Psoas muscle (tissue), 8 donors: ENCODE measurements at places on chromosomes 4 and X. TPM values are rescaled to one million over a fixed set of nuclear protein-coding genes. Genes with fewer than 3 reads are reported as not detected.
A peak's percentile ranks its signal among the peaks of the same experiment; 100 is the strongest.

The MTMR8 gene
- 0.21 TPM for polyA plus RNA-seq

The TRIML2 gene
- not detected for polyA plus RNA-seq

The UBA1 gene
- 115 TPM for polyA plus RNA-seq

The ACSL1 gene
- polyA plus RNA-seq, result 1,333 TPM

The TMSB15B gene
- polyA plus RNA-seq, result 0.19 TPM

The RBM47 gene
- 0.31 TPM for polyA plus RNA-seq

The RBM46 gene
- not detected for polyA plus RNA-seq

The ENPEP gene
- 1.1 TPM for polyA plus RNA-seq

The AMBN gene
- polyA plus RNA-seq, result not detected

The LEF1 gene
- 0.10 TPM for polyA plus RNA-seq

The USP17L10 gene
- not detected for polyA plus RNA-seq

- no peak for DNase-seq
These were observed 1653.5 kb upstream of the AGA start for GRCh38 chr4:179095585-179096221.

DNA sequence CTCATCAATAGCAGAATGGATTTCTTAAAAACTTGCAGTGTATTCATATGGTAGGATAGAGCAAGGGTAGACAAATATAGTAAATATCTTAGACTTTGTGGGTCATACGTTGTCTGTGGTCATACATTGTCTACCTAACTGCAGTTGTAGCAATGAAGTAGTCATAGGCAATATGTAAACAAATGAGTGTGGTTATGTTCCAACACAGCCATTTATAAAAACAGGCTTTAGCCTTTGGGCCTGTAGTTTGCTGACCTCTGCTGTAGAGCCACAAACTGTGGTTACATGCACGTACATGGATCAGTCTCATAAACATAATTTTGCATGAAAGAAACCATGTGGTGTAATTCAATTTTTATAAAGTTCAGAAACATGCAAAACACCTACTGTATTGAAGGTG, 98.9 kb downstream of the LARP1B start:
- DNase-seq, result no peak

DNA sequence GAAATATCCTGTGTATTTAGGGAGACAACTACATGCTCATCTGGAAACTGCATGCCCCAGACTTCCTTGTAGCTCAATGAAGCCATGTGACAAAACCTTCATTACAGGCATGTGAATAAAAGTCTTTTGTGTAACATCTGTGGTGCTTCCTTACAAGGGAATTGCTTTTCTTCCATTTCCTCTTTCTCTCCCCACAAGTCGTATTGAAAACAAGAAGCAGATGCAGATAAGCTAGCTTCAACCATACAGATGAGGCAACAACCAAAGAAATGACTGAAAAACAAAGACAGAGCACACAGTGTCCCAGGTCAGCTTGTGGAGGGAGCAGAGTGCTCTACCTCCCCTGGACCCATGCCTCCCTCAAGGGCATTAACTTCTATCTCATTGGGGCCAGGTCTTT, 115.8 kb upstream of the INPP4B start:
- DNase-seq, result no peak

GRCh38 chr4:21593671-21594001, 354.9 kb downstream of the KCNIP4 start:
- no peak for DNase-seq

- no peak for DNase-seq
These were observed 67.8 kb downstream of the HOPX start for GRCh38 chr4:56613101-56613862.

GRCh38 chr4:48085821-48086589, 48.0 kb downstream of the TXK start:
- no peak for DNase-seq

DNA sequence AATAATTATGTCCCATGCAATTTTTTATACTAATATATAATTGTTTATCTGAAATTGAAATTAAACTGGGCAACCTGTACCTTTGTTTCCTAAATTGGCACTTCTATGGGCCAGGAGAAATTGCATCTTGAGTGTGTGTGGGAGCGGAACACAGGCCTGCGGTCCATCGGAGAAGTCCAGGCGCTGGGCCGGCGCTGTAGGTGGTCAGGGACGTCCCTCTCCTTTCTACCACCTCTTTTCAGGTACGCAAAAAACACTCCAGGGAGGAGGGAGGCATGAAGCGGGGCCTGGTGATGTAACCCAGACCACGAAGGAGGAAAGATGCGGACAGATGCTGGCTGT, 717 bp downstream of the MGAT4D start:
- no peak for DNase-seq

- no peak for DNase-seq
These were observed 10.6 kb downstream of the CLTRN start for GRCh38 chrX:15653961-15654360.

DNA sequence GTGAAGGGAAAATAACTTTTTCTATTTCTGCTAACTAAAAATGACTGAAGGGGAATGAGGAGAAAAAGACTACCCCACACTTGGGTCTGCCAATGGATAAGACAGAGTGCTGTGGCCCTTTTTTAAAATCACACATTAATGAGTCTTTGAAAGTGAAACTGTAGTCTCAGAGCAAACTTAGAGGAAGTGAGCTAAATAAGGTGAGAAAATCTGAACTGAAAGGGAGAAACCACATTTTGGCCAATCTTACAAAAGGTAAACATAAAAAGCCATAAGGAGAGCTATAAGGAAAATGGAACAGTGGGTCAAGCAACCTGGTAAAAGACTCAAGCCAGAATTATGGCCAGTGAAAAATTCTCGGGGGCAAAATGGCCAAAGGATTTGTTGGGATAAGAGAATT, 755.1 kb upstream of the IGFBP7 start:
- DNase-seq, result no peak

- DNase-seq, result no peak
These were observed 999.0 kb upstream of the ADGRL3 start for GRCh38 chr4:60201052-60201673.

DNA sequence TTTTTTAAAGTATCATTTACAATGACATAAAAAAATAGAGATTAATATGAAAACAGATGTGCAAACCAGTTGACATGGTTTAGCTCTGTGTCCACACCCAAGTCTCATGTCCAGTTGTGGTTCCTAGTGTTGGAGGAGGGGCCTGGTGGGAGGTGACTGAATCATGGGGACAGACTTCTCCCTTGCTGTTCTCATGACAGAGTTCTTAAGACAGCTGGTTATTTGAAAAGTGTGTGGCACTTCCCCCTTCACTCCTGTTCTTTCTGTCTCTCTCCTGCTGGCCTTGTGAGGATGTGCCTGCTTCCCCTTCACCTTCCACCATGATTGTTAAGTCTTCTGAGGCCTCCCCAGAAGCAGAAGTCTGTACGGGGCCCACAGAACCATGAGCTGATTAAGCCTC, 23.8 kb downstream of the CNOT6L start:
- DNase-seq, result no peak

DNA sequence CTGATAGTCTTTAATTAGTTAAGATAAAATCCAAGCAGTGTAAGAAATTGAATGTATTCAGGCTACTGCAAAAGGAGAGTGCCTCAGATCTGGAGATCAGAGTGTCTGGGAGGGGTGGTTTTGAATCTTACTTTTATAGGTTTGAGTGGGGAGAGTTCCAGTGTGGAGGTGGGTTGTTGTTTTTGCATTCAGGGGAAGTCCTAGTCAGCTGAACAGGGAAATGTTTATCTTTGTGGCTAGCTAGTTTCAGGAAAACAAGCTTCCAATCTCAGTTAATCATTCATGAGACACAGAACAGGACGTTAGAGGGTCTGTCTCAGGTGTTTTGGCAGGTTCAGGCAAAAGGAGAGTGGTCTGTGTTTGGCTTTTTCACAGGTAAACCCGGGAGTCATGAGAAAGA, 26.0 kb downstream of the ZNF81 start:
- DNase-seq, result no peak

GRCh38 chr4:2688281-2688680, 67.9 kb downstream of the TNIP2 start:
- no peak for DNase-seq

- DNase-seq, result no peak
These were observed 7.4 kb downstream of the BDH2 start for GRCh38 chr4:103092245-103092644.

GRCh38 chr4:171334549-171334948, 478.7 kb upstream of the GALNTL6 start:
- no peak for DNase-seq

DNA sequence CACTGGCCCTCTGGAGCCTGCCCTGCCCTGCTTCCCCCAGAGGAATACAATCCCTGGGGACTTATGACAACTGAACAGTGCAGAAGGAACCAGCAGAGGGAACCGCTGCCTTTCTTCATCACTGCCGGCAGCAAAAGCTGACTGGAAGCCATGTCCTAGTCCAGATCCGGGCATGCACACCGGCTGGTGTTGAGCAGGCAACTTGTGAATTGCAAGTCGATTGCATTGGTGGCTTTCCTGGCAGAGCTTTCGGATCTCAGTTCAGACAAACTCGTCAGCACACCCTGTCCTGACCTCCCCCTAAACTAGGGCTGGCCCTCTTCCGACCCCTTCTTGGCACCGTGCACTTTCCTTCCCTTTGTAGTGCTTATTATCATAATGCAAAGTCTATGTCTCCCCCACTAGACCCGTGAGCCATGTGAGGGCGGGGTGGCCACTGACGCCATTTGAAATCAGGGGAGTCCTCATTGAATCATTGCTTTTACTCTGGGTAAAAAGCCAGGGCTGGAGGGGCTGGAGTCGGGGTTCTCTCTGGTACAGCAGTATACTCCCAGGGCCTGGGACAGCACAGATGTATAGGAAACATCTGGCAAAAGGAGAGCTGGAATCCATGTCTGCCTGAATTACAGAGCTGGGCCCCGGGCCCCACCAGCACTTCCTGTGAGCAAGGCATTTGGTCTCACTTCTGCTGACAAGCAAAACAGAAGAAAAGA, 1.8 kb downstream of the ARHGAP4 start:
- DNase-seq, result no peak

DNA sequence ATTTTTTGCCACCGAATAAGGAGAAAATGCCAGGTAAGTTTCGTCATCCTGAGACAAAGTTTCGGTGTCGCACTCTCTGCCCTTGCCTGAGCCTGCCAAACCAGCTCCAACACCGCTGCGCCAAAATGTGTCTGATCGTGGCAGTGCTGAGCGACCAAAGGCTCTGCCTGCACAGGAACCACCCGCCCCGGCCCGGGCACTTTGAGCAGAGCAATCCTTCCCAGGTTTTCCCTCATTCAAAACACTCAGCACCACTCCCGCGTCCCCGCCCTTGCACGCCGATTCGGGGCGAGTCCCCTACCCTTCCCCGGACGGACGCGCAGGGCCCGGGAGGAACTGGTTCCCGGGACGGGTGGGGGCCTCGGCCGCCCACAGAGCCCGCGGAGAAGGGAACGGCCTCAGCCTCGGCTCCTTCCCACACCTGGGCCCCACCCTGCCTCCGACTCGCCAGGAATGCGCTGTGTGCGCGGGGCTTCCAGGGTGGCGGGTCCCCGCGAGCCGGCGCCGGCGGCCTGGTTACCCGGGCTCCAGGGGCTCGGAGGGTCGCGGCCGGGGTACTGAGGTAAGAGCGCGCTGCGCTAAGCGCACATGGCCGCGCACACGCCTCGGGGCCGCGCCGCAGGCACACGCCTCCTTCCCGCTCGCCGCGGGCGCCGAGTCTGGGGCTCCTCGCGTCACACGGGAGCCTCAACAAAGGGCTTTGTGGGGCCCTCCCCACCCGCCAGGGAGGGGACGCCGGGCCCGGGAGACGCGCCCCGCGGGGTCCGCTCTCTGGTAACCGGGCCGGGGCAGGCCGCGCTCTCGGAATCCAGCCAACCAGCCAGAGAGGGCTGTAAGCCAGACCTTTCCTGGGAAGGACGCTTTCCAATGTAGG, at the start of gene C4orf36:
Gene C4orf36 (minus strand): TSS at position 661 of the 874 bp plus-strand sequence. CDS start 902 bp downstream, outside the sequence.
- DNase-seq, result peak; percentile 70

DNA sequence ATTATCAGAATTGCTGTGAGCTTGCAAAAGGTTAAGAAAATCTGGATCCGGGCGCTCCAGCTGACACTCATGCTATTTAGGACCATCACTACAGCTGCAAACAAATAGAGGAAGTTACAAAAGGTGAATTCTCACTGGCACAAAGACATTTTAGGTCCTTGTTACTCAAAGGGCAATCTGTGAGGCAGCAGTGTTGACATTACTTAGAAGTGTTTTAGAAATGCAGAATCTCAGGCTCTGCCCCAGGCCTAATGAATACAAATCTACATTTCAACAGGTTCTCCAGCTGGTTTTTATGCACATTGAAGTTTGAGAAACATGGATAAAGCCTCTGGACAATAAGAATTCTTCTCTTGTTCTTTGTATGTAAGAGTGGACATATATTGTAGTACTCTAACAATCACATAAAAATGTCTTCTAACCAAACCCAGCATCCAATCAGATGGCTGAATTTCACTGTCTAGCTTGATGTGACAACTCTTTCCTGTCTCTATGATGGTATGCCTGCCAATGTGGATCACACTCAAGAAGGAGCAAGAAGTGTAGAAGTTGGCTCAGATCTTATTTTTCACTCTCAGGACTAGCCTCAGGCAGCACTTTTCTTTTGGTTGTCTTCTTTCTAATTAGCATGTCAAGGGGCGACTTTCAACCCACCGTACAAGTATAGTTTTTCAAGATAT, 18.8 kb downstream of the SLC7A11 start:
- no peak for DNase-seq

DNA sequence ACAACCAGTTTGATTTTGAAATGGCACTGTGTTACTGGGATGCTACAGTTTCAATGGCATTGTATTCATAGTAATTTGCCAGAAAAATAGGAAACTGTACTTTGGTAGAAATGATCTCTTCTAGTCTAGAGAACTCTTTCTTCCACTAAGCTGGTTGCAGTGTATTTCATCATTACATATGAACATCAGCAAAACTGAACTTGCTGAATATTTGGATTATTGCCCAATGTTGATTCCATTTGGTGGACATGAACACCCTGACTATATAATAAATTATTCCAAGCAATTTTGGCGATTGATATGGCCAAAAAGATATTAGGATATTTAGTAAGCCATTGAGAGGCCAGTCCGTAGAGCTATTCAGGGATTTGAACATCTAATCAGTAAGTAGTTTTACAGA, 191.8 kb upstream of the CXorf66 start:
- no peak for DNase-seq

DNA sequence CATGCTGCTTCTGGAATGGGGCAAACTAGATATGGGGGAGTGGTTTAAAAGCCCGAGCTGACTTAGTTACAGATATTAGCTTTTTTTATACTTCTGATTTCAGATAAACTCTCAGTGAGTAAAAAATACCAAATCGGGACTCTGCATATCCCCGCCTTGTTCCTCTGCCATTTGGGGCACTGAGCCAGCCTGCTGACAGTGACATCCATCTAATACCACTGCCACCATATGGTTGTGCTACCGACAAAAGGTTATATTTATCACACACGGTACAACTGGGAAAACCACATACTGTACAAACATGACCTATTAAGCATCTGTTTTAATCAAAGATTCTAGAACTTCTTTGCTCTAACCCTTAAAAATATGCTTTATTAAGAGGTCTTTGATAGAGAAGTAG, 78.7 kb downstream of the GALNT7 start:
- no peak for DNase-seq

DNA sequence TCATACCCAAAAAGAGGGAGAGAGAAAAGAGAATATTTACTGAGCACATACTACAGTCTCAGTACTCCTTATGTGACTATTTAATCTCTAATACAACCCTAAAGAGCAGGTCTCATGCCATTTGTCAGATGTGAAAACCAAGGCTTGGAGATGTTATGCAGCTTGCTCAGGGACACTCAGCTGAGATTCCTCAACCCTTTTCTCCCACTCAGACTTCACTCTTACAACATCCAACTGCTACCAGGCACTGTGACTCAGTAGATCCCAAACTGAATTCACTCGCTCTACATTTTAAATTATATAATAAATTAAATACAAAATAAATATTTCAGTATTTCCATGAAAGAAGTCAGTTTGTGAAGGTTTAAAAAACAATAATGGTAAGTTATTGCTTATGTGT, 53.7 kb downstream of the TSPAN5 start:
- no peak for DNase-seq

GRCh38 chrX:107560041-107560440, 68.3 kb upstream of the PRPS1 start:
- no peak for DNase-seq
